ENCODE measurements at places on chromosomes 6 and 20. TPM values are rescaled to one million over a fixed set of nuclear protein-coding genes. Genes with fewer than 3 reads are reported as not detected.

- DNase-seq = peak; percentile 46
These were observed 64.9 kb downstream of the SYCP2L start for GRCh38 chr6:10951675-10952282.

GRCh38 chr6:16949716-16950115 lies 152.1 kb upstream of the STMND1 start:
- no peak for DNase-seq

DNA sequence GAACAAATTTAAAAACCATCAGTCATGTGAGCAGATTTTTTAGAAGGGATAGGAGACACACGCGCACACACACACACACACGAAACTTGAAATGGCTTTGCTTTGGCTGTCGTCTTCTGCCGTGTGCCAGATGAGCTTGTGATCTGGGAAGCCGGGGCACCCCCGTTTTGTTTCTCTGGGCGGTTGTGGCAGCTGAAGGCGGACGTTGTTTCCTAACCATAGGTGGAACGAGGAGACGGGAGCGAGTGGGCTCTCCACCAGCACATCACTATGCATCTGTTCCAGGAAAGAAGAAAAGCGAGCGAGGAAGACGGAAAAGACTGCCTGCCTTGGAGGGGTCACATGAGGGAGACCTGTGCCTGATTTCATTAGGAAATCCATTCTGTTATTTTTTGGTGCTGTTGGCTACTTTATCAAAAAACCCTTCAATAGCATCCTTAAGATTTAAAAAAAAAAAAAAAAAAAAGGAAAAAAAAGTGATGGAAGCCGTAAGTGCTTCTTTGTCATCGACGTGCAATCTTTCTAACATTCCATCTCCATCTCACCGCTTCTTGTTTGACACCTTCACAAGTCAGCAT lies 142.1 kb downstream of the DTNBP1 start:
- no peak for DNase-seq

- DNase-seq = no peak
These were observed at the start of gene XKR7 for GRCh38 chr20:31967830-31968249. XKR7 (plus strand) TSS chr20:31968151; CDS start chr20:31968176, 25 bp downstream.

Gene PAX1
- not detected for polyA plus RNA-seq

- DNase-seq = no peak
These were observed 41.0 kb downstream of the PKHD1 start for GRCh38 chr6:52046456-52046855.

DNA sequence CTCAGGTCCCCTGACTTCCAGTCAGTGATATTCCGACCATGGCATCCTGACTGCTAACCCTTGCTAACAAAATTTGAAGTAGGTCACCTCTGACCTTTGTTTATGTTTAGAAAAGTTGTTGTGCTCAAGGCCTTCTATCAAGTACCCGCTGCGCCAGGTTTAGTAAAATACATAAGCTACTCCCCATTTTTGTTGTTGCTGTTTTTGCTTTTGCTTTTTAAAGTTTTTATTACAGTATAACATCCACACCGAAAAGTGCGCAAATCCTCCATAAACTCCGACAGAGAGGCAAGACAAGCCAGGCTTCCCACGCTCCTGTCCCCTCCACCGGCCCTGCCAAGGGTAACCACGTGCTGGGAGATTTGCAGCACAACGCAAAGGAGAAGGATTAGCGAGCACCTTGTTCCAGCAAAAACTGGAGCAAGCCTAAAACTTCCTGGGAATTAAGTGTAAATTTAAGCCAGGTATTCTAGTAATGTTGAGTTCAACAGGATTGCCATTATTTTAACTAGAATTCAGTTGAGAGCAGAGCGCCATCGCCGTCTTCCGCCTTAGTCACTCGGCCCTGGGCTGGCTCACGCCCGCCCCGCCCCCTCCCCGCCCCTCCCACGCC lies 17.8 kb upstream of the HMGN4 start:
- DNase-seq = peak; percentile 67

GRCh38 chr20:22974354-22974753 lies 60.8 kb upstream of the SSTR4 start:
- DNase-seq = no peak

DNA sequence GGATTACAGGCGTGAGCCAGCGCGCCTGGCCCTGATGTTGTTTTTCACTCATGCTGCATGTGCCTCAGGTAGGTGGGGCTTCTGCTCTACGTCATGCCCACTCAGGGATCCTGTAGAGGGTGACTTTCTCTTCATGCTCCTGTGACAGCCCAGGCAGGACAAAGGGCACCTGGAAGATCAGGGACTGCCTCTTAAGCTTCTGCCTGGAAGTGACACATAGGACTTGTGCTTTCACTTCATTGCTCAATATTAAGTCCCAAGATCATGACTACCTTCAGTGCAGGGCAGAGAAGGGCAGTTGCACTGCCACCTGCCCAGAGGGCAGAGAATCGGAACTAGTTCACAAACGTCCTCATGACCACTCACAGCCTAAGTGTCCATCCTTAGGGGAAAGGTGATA lies 249.5 kb upstream of the SULF2 start:
- DNase-seq = no peak

DNA sequence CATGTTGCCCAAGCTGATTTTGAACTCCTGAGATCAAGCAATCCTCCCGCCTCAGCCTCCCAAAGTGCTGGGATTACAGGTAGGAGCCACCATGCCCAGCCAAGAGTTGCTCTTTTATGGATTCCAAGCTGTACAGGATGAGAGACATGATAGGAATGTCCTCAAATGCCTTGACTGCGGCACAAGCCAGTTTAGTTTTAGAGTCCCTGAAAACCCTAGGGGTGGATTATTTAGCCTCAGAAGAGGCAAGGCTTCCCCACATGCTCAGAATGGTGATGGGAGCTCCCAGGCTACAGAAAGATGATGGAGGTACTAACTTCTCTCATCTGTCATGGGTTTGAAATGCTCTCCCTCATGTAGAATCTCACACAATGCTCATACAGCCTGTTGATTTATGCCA lies 280.5 kb upstream of the PRND start:
- no peak for DNase-seq

Gene CST2
- polyA plus RNA-seq = not detected

GRCh38 chr20:37276494-37277252 lies 12.8 kb upstream of the MANBAL start:
- DNase-seq = peak; percentile 75

DNA sequence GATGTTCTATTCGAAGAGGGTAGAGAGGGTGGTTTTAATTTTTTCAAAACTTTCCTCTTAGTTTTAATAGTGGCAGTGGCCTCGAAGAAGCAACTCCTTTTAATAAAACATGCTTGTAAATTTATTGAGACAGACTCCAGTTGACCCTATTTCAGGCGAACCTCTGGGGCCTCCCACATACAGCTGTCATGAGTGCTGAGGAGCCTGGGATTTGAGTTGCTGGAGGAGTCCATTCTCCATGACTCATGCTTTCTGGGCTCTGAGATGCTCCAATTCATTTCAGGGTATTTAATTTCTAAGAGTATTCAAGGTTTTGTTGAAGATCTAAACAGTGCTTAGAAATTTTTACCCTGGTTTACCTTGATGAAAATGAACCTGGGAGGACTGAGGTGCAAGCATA lies 580.4 kb downstream of the CBLN4 start:
- no peak for DNase-seq

Gene IL17A
- polyA plus RNA-seq = not detected

- DNase-seq = no peak
These were observed 83.5 kb downstream of the NDUFAF5 start for GRCh38 chr20:13868331-13868730.

DNA sequence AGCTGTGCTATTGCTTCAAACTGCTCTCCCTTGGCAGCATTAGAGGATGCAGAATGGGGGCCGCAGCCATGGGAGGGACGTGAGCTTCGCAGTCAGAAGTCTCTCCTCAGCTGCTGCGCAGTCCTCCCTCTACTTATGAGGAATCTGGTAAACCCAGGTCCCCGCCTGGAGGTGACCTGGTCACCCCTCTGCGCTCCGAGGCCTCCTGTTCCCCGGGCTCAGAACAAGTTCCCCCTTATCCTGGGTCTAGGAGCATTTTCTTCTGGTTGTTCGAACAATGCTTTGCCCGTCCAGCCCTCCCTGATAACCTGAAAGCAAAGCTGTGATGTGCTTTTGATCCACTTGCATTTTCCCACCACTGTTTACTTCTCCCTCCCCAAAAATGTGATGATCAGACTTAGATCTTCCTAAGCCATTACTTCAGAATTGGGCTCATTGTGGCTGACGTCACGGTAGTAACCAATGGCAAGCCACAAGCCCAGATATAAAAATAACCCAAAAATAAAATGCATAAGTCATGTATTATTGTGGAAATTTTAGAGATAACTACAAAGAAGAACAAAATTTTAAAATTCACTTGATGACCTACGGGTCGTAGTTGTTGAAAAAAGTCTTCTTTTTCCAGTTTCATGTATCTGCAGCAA lies 80.7 kb downstream of the SERAC1 start:
- no peak for DNase-seq

DNA sequence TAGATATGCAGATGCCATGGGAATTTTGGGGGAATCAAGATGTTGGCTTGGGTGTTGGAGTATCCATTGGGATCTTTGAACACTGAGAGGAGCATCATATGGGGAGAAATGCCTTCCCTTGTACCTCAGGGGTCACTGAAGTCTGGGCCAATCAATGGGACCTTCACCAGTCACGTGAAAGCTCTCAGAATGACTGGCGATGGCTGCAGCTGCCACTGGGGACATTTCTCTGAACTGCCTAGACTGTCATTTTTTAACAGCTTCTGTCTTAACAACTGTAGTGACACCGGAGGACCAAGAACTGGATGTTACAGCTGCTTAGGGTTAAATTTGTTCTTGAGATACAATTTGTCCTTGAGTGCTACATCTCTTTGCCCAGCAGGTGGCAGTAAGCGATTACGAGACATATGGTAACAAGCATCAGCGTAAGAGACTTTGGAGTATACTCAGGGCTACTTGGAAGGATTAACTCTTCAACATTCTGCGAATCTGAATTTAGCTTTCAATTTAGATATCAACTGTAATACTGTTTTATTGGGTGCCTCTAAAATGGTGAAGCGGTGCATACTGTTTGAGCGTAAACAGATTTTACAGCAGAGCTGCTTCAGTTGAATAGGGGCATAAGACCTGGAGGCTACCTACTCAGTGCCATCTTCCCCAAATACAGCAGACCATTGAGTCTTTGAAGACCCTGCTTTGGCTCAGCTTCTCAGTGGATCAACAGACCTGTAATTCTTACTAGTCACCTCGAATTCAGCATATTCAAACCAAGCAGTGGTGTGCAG lies 36.0 kb downstream of the CCN2 start:
- DNase-seq = peak; percentile 80

Gene BHLHE23
- not detected for polyA plus RNA-seq

DNA sequence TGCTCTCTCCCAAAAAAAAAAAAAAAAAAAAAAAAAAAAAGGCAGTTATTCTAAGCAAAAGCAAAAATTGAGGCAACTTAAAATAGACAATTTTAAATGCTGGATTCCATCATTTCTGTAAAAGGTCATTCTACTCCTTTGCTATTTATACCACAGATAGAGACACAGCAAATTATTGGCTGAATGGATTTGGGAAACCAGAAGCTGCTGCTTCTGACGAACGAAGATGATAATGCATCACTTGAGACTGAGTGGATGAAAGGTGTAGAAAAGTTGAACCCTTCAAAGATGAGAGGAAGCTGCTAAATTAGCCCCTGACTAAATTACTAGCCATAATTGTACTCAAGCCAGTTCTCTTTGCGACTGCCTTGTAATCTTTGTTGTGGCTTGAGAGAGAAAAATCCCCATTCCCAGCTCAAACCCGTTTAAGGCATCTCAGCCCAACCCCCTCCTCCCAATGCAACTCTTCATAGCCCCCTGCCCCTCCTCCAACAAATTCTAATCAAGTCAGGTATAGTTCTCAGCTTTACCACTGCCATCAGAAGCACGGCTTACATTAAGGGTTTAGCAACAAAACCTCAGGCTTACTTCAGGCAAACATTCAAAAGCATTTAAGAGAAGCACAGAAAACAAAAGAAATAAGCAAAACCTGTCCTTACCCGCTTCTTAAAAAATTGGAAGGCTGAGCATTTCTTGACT lies 1.0 kb downstream of the SGK1 start:
- no peak for DNase-seq

DNA sequence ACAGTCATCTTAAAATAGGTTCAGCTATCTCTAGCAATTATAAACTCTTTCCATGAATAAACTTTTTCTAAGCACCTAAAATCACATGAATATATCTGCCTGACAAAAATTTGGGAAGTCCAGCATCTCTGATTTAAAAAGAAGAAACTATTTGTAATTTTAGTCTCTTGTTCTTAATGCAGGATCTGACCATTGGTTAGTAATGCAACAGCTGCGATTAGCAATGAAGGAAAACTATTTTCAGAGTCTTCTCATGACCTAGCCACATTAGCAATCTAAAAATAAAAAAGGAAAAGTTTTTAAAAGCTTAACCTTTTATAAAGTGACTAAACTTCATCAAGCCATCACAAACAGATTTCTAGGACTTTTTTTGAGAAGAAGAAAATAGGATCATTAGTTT lies 97.5 kb downstream of the PTPRK start:
- DNase-seq = no peak

- DNase-seq = no peak
These were observed 190.9 kb downstream of the SASH1 start for GRCh38 chr6:148533309-148534107.

Gene LTA
- 0.40 TPM for polyA plus RNA-seq

DNA sequence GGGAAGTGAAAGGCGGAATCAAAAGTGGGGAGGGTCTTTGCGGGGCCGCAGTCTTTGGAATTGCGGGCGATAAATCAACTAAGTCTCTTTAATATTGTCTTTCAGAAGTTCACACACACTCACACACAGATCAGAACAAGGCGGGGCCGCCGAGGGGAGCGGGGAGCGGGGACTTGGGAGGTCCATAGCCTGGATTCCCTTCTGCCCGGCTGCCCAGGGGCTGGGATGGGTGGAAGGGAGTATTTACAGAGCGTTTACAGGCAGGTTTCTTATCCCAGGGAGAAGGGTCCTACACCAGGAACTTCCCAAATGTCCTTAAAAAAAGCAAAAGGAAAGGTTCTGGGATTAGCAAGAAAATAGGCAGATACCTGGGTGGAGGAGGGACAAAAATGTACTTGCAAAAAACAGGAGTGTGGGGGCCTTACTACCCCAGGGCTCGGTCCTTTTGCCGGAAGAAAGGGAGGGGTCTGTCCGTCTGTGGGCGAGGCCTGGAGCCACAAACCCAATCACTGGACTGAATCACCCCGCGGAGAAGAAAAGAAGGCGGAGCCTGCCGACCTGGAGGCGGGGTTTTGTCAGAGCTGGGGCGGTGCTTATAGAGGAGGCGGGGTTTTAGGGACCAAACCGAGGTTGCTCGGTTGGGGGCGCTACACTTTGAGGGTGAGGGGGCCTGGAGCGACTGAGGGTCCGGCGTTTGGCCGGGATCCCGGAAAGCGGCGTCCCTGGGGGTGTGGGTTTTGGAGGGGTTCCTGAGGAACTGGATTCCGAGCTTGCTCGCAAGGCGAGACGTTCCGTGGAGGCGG lies 3.2 kb downstream of the PRRT1 start:
- DNase-seq = peak; percentile 84

GRCh38 chr6:105884011-105884410 lies 202.1 kb upstream of the PRDM1 start:
- DNase-seq = no peak

GRCh38 chr6:17039266-17039665 lies 62.6 kb upstream of the STMND1 start:
- no peak for DNase-seq

Gene TP53TG5
- 2.0 TPM for polyA plus RNA-seq

Measured in left kidney (tissue), 8 donors.